Spinal cord (tissue), 10 donors: ENCODE measurements at places on chromosomes 2 and 18.

DNA sequence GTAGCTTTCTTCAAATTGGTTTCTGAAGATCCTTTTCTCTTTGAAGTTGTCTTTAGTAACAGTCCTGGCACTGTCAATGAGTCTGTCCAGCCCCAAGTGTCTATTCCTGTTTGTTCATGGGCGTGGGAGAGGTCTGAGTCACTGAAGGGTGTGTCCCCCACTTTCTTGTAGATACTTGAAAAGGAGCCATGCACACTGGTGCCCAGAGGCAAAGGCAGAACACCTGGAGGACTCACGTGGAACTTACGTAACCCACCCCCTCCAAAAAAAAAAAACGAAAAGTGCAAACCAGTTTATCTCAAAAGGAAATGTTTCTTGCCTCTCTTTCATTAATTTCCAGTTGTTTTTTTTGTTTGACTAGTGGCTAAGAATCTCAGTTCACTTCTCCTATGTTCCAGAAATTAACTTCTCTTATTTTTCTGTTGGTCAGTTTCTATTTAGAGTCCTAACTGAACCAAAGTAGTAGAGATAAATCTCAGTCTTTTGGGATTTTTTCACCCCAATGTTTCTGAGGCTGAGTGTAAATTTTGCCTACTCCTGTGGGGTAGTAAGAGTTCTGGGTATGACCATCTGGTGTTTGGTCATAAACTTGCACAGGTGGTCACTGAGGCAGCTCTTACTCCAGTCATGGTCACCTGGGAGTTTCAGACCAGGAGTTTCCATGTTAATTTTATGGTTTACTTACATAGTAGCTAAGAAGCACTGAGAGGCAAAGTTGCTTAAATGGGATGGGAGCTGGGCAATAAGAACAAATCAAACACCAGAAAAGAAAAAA, 54.9 kb downstream of the DSC3 start:
- no peak for DNase-seq

- peak; percentile 1 for DNase-seq
Measured at GRCh38 chr2:58291726-58292438, 50.8 kb upstream of the FANCL start.

- DNase-seq: peak; percentile 78
Measured at GRCh38 chr18:71450257-71450656, 1093.9 kb downstream of the CBLN2 start.

GRCh38 chr18:54277899-54278298, 8.6 kb downstream of the POLI start:
- no peak for DNase-seq

- DNase-seq: no peak
Measured at GRCh38 chr2:31267437-31268120, 33.6 kb downstream of the EHD3 start.

DNA sequence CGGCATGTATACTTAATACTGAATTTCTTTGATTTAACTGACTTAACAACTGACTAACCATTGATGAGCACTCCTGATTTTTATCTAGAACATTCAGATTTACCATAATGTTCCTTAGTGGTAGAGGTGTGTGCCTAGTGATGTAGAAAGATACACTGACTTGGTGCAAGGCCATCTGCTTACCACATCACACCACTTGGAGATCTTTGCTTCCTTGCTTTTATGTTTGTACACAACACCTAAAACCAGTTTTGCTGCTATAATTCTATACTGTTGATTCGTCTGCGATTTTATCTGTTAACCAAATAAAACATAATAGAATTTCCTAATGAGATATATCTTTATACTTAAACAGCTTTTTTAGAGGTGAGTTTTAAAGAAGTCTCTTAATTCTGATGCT, 3.9 kb upstream of the FARP2 start:
- no peak for DNase-seq

DNA sequence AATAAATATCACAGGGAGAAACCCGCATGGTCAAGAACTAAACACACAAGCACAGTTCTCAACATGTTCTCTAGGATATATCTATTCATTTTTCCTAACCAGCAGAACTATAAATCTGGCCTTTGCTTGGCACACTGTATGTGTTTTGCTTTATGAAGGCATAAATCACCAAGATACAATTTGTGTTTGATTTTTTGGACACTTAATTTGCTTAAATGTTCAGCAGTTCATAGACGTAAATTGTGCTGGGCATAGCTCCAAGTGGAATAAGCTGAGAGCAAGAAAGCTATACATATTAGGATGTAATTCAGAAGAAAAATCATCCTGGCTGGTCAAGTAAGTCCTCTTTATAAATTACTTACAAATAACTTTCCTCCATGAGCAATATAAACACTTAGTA, 341.5 kb upstream of the ATP5MC3 start:
- DNase-seq: no peak

DNA sequence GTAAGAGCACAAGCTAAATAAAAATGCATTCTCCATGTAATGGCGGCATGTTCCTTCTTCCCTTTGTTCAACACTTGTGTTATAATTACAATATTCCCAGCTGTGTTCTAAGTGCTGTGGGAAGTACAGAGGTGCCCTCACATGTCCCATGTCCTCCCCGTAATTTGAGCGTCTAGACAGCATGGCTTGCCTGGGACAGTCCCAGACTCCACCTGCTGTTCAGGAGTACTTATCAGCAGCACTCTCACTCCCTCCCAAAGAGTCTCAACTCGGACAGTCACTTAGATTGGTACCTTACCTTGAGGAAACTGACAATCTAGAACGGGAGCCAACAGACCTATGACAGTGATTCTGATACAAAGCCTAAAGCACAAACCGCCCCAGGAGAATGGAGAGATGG, 370.5 kb downstream of the EIPR1 start:
- no peak for DNase-seq

DNA sequence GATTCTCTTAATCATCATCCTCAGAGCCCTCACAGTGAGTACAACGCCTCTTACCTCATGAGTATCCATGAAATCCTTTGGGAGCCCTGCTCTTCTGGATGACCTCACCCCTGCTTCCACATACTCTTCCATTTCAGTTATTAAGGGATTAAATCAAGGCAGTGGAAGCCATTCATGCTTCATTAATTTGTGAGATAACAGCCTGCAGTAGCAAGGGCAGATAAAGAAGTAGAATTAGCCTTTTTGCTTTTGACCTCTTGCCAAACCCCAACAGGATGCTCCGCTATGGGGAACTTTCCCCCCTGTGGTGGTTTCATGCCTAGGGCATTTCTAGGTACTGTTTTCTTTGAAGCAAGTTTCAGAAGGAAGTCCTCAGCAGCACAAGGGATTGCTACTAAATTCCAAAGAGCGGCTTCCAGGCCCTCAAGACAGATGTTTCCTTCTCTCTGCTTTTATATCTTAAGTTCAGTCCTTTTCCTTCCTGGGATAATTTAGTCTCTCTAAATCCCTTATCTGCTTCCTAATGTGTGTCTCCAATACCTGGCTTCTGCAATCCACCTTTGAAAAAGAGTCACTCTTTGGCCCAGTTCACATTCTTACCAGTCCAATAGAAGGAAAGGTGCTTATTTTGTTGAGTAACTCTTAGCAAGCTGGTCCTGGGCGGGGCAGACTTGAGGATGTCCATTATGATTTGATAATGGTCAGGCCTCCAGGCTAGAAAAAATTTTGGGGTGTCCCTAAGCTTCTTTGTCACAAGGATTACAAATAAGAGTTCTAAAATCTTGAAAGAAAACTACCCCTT, 76.9 kb downstream of the MYO1B start:
- DNase-seq: no peak

GRCh38 chr2:9472511-9472910, 1.8 kb upstream of the IAH1 start:
- DNase-seq: no peak

DNA sequence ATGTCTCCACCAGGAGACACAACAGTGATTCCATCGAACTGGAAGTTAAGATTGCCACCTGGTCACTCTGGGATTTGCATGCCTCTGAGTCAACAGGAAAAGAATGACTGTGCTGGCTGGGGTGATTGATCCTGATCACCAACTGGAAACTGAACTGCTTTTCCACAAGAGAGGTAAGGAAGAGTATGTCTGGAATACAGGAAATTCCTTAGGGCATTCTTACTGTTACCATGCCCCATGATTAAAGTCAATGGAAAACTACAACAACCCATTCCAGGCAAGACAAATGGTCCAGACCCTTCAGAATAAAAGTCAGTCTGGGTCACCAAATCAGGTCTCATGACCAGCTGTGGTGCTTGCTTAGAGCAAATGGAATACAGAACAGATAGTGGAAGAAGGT, 12.0 kb upstream of the DDX1 start:
- DNase-seq: no peak

DNA sequence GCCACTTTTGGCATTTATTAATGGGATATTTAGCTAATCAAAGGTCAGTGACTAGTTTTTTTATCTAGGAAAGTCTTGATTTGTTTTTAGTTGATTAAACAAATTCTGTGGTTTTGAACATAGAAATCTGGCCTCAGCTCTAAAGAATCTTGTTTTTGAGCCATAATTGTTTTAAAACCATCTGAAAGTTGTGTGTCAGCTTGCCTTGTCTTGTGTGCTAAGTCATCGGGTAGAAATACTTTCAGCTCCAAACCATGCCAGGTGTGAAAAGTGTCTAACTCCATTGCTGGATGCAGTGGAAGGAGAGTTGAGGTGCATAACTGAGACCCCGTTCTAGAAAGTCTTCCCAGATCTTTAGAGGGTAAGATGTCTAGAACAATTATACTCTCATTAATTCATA, 22.7 kb downstream of the FARP2 start:
- no peak for DNase-seq

- DNase-seq: no peak
Measured at GRCh38 chr2:173752152-173752551, 213.0 kb downstream of the SP3 start.

DNA sequence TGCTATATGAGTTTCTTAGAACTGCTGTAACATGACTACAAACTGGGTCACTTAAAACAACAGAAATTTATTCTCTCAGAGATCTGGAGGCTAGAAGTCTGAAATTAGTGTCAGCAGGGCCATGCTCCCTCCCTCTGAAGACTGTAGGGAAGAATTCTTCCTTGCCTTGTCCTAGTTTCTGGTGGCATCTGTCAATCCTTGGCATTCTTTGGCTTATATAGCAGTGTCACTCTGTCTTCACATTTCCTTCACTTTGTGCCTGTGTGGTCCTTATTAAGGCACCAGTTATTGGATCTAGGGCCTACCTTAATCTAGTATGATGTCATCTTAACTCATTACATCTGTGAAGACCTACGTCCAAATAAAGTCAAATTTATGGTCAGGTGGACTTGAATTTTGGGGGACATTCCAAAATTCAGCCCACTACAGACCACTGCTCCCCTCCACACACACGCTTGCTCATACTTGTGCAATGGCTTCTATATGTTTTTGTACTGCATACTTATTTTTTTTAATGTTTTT, 7.6 kb downstream of the ZC3H15 start:
- DNase-seq: no peak

- peak; percentile 62 for DNase-seq
Measured at GRCh38 chr2:181674461-181674860, 5.9 kb downstream of the NEUROD1 start.

DNA sequence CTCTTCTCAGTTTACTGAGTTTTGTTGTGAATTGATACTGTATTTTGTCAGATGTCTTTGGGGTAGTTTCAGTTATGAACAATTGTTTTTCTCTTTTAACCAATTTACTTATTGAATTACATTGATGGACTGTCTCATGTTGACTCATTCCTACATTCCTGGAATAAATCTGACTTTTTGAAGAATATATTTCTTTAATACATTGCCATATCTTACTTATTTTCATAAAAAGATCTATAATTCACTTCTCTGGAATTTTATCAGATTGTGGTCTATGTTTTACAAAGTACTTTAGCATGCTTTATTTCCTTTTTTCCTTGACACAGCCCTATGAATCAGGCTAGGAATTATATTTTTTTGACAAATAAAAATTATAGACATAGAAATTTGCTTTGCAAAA, 268.3 kb downstream of the PLCL1 start:
- no peak for DNase-seq

GRCh38 chr2:152297715-152298114, 37.3 kb upstream of the FMNL2 start:
- DNase-seq: no peak

GRCh38 chr2:152766928-152767327, 48.5 kb downstream of the ARL6IP6 start:
- no peak for DNase-seq

- DNase-seq: no peak
Measured at GRCh38 chr2:3309496-3310355, 67.9 kb downstream of the EIPR1 start.
